Activated CD4-positive, alpha-beta T cell treated with anti-CD3 and anti-CD28 coated beads, Interleukin-2, amount 50 U/mL, for 24 hours (primary cell): ENCODE measurements at places on chromosomes 7 and 10.

DNA sequence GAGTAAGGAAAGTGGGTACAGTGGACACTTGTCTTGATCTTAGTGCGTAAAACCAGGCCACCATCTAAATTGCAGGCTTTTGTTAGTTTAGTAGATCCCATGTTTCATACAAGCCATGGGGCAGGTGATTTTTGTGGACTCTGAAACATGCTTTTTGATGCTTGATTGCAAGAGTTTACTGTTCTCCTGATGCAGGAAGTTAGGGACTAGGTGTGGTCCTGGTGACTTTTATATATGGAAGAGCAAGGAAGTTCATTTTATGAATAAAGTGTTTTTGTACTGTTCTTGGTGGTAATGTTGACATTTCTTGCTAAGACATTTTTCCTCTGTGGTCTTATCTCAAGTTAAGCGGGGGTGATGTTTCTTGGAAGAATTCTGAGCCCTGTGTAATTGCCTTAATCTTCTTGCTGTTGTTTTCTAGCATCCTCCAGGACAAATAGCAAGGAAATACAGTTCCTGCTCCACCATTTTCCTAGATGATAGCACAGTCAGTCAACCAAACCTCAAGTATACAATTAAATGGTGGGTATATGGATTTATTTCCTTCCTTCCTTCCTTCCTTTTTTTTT lies 89.0 kb upstream of the GJD4 start:
- DNase-seq: no peak

DNA sequence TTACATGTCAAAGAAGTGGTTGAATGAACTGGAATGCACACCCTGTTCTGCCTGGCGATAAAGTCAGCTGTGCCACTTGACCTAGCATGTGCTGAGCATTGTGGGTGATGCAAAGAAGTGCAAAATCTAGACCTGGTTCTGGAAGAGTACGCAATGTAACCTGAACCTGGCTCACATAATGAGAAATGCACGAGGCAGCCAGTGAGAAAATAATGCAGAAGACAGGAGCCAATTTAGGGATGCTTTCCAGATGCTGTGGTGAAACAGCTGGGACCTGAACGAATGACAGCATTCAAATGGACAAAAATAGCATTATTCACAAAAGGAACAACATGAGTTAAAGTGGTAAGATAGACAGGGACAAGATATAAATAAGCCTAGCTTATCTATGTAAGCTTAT lies 402.6 kb downstream of the SORCS1 start:
- DNase-seq: no peak

DNA sequence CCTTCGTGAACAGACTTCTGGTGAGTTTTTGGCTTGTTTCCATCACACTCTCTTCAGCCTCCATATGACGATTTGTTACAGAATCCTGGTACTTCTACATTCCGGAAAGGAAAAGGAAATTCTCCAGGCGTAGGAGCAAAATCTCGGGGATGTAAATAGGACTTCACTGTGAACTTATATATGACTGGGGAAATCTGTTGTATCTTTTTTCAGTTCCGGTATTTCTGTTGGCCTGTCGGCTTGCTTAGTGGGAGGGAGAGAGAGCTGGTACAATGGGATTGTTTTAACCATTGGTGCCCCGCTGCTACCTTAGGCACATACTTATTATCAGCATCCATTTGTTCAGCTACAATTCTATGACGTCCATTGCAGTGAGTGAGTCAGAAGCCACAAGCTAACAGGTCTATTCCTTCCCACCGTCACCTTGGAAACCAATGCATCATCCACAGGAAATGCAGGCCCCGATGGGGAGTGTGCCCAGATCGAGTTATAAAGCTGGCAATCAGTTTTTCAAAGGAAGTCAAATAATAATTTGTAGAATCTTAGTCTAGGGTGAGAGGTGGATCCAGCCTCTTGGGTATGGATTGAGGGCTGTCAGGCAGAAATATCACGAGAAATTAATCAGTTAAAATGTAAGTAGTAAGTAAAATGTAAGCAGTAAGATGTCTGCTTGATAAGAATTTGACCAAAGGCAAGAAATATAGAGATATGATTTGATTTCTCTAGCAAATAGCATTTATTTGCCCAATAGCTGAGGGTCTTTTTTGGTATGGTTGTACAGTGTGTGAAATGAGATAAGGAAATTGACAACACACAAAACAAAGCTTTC lies 92.0 kb upstream of the MKLN1 start:
- DNase-seq: peak; percentile 13

- no peak for DNase-seq
These were observed 32.4 kb downstream of the GPRIN2 start for GRCh38 chr10:46523962-46524471.

- DNase-seq: no peak
These were observed 367.8 kb upstream of the IGFBP3 start for GRCh38 chr7:46288861-46289260.

GRCh38 chr10:51640120-51640819 lies 59.1 kb downstream of the CSTF2T start:
- DNase-seq: no peak

DNA sequence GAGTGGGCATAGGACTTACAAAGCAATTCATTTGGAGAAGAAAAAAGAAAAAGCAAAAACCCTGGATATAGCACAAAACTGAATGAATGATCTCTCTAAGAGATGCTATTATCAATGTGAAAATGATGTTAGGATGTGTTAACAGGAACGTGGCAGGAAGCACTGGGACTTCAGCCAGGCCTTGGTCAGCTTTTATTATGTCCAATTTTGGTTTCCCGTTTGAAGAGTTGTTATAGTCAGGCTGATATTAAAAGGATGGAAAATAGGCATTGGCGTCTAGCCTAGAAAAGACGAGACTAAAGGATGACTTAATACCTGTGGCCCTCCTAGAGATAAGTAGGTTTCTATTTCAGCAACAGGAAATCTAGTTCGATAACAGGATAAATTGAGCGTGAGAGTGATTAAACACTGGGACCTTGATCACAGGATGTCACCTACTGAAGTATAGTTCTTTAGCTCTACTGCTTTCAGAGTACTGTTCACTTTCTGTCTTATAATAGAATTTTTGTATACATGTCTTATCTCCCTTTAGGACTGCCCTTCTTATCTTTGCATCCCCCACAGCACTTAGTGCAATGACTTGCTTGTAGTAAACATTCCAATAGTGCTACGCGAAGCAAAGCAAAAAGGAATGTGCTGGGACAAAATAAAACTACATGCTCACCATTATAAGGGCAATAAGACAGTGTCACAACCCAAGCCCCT lies 99.8 kb upstream of the AGBL3 start:
- no peak for DNase-seq

GRCh38 chr7:131354390-131354789 lies 26.7 kb downstream of the MKLN1 start:
- DNase-seq: no peak

GRCh38 chr10:21920633-21921032 lies 82.9 kb downstream of the DNAJC1 start:
- no peak for DNase-seq

GRCh38 chr10:1687623-1688150 lies 49.6 kb downstream of the ADARB2 start:
- no peak for DNase-seq

DNA sequence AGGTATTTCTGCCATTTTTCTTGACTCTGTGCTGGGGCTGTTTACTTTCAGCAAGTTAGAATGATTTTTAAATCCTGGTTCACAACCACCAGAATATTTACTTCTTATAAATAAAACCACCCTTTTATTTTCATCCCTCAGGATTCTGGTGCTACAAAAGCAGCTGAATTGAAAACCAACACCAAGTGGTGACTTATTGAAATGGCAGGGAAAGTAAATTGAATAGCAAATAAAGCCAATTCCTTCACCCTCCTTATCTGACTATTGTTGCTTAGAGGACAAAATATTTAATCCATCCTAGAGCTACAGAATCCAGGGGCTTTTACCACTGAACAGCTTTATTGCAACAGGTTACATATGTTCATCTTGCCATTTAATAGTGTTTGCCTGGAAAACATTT lies 828.6 kb upstream of the GHITM start:
- no peak for DNase-seq

GRCh38 chr7:126972571-126972970 lies 280.2 kb downstream of the GRM8 start:
- no peak for DNase-seq

DNA sequence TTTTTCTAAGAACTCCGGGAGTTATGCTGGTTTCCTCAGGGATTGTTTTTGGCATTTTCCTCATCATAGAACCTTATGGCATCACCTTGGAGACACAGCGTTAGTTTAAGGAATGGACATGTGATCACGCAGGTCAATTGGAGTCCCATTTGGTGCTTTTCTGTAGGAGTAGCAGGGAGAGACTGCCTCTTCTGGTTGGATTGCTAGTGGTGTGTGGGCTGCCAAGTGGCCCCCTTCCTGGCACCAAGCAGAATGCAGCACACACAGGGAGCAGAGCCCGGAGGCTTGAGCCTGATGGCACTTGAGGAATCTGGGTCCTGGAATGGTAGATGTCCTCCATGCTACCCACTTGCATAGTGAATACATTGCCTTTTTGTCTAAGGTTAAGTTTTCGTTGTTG lies 57.9 kb downstream of the SDK1 start:
- DNase-seq: no peak

GRCh38 chr7:711093-711921 lies 15.2 kb upstream of the DNAAF5 start:
- DNase-seq: no peak

GRCh38 chr10:51046654-51047053 lies 27.6 kb upstream of the PRKG1 start:
- DNase-seq: no peak

DNA sequence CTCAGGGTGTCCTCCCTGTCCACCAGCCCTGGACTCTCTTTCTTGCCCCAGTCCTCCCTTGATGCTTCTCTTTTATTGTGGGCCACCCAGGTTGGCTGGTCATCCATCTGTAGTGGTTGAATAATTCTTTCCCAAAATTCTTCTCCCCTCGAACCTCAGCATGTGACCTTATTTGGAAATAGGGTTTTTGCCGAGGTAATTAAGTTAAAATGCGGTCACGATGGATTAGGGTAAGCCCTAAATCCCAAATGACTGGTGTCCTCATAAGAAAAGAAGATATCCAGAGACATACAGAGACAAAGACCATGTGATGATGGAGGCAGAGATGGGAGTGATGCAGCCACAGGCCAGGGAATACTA lies 74.3 kb downstream of the GFRA1 start:
- no peak for DNase-seq

DNA sequence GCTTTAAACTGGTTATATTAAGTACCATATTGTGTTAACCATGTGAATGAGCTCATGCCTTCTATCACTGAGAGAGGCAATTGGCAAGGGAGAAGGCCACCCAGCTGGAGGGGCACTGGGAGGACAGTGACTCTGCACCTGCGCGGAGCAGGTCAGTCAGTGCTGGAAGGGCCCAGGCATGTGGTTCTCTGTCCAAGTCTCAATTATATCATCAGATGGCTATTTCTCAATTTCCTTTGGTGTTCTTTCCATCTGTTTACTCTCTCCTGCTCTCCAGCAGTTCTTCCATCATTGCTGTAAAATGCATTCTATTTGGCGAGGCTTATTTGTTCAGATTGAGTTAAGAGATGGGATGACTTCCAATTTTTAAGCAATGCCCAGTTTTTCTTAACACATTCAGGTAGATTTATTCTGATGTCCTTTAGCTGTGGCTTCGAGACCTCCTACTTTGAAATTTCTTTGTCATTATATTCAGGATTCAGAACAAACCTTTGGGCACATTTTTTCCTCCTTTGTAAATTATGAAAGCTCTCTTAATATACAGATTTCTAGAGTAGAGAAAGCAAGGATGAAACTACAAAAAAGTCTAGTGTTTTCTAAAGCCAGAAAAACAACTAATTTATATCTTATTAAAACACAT lies 159.3 kb downstream of the BMPER start:
- DNase-seq: no peak

- DNase-seq: no peak
These were observed 39.8 kb upstream of the ARL4A start for GRCh38 chr7:12647364-12648219.

DNA sequence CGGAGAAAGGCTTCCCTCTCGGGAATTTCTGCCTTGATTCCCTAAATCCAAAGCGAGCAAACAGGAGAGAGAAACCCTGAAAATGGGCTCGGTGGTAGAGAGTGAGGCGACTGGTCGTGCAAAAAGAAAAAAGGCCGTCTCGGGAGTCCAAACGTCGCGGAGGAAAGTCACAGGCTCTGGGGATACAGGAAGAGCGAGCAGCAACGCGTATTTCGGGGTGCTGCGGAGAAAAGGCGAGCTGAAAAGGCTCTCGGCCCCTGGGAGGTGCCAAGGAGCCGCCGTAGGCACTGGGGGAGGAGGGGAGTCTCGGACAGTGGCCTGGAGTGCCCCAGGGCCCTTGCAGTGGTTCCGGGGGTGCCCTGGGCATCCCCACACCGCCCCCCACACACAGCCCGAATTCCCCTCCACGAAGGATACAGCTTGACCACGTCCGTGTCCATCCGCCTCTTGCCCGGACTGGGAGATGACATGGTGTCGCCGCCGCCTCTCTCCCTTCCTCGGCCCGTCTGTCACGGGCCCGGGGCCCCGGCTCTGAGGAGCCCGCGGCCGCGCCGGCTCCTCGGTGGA lies 591 bp downstream of the UBE2H start:
- DNase-seq: peak; percentile 16

GRCh38 chr7:137443616-137444015 lies 100.1 kb upstream of the PTN start:
- DNase-seq: no peak

- no peak for DNase-seq
These were observed 40.3 kb downstream of the SGCE start for GRCh38 chr7:94615666-94616065.

DNA sequence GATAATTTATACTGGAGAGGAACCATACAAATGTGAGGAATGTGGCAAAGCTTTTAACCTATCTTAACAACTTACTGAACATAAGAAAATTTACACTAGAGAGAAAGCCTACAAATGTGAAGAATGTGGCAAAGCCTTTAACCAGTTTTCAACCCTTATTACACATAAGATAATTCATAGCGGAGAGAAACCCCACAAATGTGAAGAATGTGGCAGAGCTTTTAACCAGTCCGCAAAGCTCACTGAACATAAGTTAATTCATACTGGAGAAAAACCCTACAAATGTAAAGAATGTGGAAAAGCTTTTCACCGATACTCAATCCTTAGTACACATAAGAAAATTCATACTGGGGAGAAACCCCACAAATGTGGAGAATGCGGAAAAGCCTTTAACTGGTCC lies 37.9 kb downstream of the ZNF138 start:
- DNase-seq: no peak

DNA sequence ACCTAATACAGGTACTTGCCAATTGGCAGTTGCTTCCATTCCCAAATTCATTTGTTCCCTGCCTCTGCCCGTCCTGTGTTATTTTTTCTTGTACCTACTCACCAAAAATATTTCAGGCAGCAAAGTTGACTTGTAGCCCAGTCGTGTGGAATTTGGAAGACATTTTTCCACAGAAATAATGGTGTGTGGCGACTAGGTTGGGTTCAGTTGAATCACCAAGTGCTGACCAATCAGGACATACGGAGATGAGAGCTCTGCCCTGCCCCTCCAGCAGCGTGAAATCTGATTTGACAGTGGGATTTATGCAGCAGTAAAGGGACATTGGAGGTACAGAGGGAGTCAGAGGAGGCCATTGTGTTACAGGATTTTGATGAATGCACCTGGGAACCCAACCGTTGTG lies 216.9 kb downstream of the CCDC3 start:
- DNase-seq: no peak

GRCh38 chr7:16433568-16434122 lies 12.3 kb upstream of the CRPPA start:
- DNase-seq: no peak
